Activated CD4-positive, alpha-beta T cell treated with anti-CD3 and anti-CD28 coated beads, Interleukin-2, amount 50 U/mL, for 16 hours (primary cell): ENCODE measurements at places on chromosomes 11 and 22.

GRCh38 chr11:89625171-89625570, 84.9 kb upstream of the TRIM77 start:
- DNase-seq = no peak

DNA sequence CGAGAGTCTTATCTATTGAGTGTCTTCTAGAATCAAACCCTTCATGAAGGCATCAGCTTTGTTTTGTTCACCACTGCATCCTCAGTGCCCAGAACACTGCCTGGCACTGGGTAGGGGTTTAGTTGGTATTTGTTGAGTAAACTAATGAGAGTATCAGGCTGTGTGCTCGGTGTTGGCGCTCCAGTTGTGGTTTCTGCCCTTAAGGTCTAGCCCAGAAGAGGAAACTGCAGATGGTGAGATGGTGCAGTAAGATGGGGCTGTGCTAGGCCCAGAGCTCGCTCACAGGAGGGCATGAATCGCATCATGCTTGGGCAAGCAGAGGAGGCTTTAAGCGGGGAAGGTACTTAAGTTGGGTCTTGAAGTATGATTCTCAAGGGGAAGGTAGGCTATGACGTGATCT, 97.2 kb downstream of the FBXO7 start:
- DNase-seq = no peak

DNA sequence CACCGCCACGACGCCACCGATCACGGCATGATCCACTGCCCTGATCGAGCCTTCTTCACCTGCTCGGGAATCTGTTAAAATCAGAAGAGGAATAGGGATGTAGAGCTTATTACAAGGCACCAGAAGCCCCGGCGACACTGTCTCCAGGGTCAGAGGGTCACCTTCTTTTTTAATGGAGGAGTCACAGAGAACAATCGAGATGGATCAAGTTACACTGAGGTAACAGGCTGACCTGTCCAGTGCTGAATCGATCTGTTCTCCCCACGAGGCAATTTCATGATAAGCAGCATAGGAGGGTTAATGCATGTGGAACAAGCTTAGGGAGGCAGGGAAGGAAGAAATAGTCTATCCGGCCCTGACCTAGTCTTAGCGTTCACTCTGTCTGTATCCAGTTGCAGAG, 325.5 kb downstream of the CADM1 start:
- DNase-seq = no peak

DNA sequence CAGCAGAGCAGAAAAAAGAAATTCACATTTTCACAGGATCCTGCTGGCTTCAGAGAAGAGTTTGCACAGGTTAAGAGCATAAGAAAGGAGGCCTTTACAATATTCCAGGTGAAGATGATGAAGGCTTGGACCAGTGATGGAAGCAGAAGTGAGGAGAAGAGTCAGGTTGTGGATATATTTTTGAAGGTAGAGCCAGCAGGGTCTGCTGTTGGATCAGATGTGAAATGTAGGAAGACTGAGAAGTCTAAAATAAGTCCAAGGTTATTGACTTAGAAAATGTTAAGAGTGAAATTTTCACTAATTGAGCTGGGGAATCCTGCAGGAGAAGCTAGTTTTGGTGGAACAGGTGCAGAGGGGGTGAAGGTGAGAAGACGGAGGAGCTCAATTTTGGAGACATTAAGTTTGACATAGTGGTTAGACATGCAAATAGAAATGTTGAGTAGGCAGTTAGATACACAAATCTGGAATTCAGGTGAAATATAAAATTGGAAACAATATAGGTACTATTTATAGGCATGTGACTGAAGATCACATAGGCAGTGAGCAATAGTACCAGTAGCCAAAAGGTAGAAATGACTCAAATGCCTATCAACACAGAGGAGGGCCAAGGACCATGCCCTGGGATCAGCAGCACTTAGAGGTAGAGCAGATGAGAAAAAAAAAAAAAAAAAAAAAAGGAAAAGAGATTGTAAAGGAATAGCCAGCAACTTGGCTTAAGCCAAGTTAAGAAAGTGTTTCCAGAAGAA, 252.0 kb downstream of the AASDHPPT start:
- DNase-seq = no peak

- DNase-seq = no peak
These were observed 25.7 kb downstream of the CEP57 start for GRCh38 chr11:95816037-95816436.
